ENCODE measurements at places on chromosomes 11 and 22. TPM values are rescaled to one million over a fixed set of nuclear protein-coding genes. Genes with fewer than 3 reads are reported as not detected.

RAC2 gene
- 5.1 TPM for total RNA-seq

STK33 gene
- total RNA-seq: 22.4 TPM

ALDH3B1 gene
- 4.9 TPM for total RNA-seq

SUSD2 gene
- 3.3 TPM for total RNA-seq

CASP1 gene
- 11.3 TPM for total RNA-seq

POU2AF3 gene
- 0.74 TPM for total RNA-seq

BIK gene
- total RNA-seq: not detected

ILK gene
- 210 TPM for total RNA-seq

PHETA2 gene
- total RNA-seq: 2.7 TPM

CNTF gene
- 1.4 TPM for total RNA-seq

NRIP3 gene
- 1.2 TPM for total RNA-seq

FGF4 gene
- total RNA-seq: not detected

BRSK2 gene
- total RNA-seq: 0.74 TPM

SLC17A6 gene
- not detected for total RNA-seq

- no peak for DNase-seq
These were observed 101.0 kb upstream of the CHRM4 start for GRCh38 chr11:46492532-46492931.

GRCh38 chr11:75350122-75350742 is 1.2 kb downstream of the ARRB1 start:
- no peak for DNase-seq

- no peak for DNase-seq
These were observed 39.7 kb upstream of the CCDC89 start for GRCh38 chr11:85725510-85726258.

DNA sequence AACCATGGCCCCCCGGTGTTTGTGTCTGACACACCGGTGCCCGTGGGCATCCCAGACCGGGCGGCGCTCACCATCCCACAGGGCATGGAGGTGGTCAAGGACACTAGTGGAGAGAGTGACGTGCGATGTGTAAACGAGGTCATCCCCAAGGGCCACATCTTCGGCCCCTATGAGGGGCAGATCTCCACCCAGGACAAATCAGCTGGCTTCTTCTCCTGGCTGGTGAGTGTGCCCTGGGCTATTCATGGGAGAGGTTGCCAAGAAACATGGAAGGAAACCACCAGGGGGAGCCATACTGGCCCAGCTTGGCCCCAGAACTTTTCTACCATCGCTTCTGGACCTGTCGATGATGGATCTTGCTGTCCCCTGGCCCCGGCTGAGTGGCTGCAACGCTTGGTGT is 36.5 kb downstream of the PRDM11 start:
- no peak for DNase-seq

DNA sequence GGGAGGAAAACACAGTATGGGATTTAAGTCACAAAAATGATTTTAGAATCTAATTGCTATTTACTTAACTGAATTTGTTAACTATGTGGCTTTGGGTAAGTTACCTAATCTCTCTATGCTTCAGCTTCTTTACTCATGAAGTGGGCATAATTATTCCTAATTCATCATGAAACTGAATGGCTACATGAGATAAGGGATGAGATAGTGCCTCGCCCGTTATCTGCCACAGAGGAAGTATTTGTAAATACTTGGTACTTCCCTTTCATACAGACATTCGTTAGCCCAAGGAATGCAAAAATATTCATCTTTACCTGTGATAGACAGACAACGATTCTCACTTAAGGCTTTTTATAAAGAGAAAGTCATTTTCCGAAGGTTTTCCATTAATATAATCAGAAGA is 221.2 kb upstream of the BLID start:
- no peak for DNase-seq

DNA sequence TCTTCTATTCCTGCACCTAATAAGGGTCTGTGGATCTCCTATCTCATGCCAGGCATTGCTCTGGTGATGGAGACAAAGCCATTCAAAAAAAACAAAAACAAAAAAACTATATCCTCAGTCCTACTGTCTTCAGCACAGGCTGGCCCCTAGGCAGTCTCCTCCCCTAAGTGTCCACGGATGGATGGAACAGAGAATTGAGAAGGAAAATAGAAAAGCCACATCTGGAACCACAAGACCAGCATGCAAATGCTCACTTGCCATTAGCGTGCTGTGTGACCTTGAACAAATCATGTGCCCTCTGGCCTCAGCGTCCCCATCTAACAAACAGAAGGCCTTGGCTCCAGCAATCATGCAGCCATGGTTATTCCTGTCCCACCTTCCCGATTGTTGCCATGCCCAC is 32.7 kb upstream of the CD82 start:
- DNase-seq: no peak

- DNase-seq: no peak
These were observed 106.4 kb downstream of the MIAT start for GRCh38 chr22:26763633-26764361.

GRCh38 chr11:64764040-64764611 is 4.4 kb upstream of the PYGM start:
- no peak for DNase-seq

- DNase-seq: no peak
These were observed 9.0 kb downstream of the SPCS2 start for GRCh38 chr11:74957937-74958629.

- no peak for DNase-seq
These were observed 186.4 kb upstream of the PITPNB start for GRCh38 chr22:28105413-28105812.

- no peak for DNase-seq
These were observed 12.6 kb upstream of the SYT13 start for GRCh38 chr11:45298718-45299117.

DNA sequence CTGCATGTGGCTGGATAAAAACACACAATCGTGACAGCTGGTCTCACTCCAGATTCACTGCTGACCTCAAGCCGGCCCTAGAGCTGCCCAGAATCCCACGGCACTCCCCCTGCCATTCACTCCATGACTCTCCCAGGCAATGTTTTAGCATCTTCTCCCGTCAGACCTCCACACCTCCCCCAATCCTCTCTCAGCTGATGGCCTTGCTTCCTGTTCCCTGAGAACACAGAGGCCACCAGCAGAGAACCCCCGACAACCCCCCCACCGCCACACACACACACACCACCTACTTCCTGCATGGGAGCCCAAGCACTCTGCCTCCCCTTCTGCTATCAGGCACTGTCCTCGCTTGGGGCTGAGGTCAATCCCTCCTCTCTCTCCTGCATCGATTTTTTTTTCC is 9.3 kb downstream of the TNKS1BP1 start:
- DNase-seq: no peak

DNA sequence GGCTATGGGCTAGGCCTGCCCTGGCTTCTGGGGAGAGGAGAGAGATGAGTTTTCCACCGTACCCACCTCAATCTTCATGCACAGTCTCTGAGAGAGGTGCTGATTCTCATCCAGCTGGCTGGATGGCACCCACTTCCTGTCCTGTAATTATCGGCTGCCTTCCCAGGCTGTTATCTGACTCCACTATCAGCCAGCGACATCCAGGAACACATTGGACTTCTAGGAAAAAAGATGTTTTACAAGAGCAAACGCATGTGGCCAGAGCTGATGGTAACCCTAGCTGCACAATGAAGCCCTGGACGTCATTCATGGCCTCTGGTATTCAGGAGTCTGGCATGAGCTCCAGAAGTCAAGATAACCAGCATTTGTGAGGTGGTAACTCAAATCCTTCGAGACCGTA is 137.4 kb downstream of the EHF start:
- no peak for DNase-seq

GRCh38 chr11:86816251-86816726 is 15.9 kb downstream of the PRSS23 start:
- no peak for DNase-seq

GRCh38 chr11:115244758-115245157 is 259.5 kb downstream of the CADM1 start:
- no peak for DNase-seq

GRCh38 chr11:130161441-130162145 is 2.0 kb downstream of the ST14 start:
- no peak for DNase-seq

- peak; percentile 57 for DNase-seq
These were observed 136.6 kb downstream of the NAV2 start for GRCh38 chr11:19849107-19849789.

GRCh38 chr22:21778705-21779363 is 43.2 kb upstream of the YPEL1 start:
- DNase-seq: no peak

DNA sequence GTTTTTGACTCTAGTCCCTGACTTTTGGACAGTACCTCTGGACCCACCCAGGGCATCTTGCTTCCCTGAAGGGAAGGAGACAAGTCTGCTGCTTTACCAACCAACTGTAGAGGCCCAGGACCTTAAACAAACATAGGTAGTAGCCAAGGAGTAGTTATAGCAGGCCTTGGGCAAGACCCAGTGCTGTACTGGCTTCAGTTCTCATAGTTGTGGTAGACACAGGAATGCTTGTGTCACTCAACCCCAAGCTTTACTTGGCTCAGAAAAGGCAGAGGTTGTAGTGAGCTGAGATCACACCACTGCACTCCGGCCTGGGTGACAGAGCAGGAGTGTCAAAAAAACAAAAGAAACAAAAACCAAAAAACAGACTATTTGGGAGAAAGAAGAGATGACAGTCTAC is 21.3 kb upstream of the OR52M1 start:
- DNase-seq: no peak

DNA sequence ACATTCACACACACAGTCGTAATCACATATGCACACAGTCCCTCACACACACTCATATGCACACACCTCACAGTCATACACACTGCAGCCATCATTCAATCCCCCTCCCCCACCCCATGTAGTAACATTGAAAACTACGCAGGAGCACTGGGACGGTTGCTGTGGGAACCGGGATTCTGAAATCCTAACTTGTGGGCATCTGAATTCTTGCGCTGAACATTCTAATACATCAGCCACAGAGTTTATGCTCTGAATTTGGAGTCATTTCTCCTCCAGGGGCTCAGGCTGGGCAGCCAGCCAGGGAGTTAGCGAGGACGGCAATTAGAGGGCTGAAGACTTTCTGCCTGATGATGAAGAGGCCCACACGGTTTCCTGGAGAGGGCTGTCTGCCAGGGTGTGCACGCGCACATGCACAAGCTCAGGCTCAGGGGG is 32.7 kb downstream of the CD6 start:
- DNase-seq: no peak

GRCh38 chr22:24510637-24511625 is 15.8 kb downstream of the UPB1 start:
- no peak for DNase-seq

GRCh38 chr11:125625225-125625629 is 264 bp downstream of the CHEK1 start:
- no peak for DNase-seq

GRCh38 chr22:19996694-19997384 is 19.8 kb downstream of the ARVCF start:
- peak; percentile 16 for DNase-seq

GRCh38 chr11:1827095-1827813 is 7.5 kb upstream of the SYT8 start:
- DNase-seq: peak; percentile 66

GRCh38 chr11:74546752-74547151 is 45.6 kb upstream of the POLD3 start:
- no peak for DNase-seq

GRCh38 chr11:13902523-13902922 is 60.0 kb upstream of the SPON1 start:
- DNase-seq: peak; percentile 41

DNA sequence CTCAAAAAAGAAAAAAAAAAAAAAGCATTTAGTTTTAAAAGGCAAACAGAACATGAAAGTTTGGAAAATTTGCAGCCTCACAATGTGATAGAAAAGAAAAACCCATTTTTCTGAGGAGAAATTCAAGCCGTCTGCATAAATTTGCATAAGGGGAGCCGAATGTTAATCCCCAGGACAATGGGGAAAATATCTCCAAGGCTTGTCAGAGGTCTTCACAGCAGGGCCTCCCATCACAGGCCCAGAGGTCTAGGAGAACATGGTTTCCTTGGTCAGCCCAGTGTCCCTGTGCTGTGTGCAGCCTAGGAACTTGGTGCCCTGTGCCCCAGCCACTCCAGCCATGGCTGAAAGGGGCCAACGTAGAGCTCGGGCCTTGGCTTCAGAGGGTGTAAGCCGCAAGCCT is 109.1 kb downstream of the TRIM44 start:
- DNase-seq: no peak

DNA sequence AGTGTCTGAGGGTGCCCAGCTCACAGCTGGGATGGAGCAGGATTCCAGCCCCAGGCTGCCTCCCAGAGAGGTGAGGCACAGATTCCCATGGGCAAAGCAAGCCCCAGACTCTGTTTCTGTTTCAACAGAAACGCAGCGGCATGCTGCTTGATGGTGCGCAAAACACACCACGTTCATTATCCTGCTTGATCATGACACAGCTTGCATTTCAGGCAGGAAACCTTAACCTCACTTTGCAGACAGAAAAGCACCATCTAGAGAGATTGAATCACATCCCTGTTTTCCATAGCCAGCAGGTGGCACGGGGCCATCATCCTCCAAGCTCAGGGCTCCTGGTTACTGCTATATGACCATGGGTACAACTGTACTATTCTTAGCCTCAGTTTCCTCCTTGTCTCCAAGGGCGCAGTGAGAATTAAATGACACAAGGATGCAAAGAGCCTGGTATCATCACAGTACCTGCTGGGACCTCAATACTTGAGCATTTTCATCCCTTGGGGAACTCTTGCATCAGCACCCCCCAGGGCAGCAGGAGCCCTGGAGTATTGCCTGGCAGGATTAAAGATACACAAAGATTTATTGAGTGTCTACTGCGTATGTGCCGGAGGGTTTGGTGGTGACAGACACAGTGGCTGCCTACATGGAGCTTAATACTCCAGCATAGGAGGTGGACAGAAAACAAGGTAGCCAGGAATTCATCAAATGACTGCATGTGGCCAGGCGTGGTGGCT is 110.0 kb downstream of the TP53I11 start:
- DNase-seq: no peak

DNA sequence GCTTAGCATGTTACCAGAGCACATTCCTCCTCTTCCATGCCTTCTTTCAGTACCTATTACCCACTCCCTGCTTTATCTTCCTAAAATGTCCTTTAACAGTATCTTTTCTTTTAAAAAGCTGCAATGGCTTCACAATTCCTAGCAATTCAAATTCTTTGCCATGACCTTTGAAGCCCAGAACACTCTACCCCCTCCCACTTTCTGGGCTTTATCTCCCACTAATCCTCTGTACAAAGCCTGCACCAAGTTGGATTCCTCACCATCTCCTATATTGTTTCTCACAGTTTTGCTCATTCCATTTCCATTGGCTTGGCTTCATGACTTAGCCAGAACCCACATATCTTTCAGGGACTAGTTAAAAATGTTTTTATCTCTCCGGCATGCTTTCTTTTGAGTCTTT is 80.9 kb downstream of the FAM76B start:
- DNase-seq: no peak
